Right atrium auricular region (tissue), 2 donors: ENCODE measurements at places on chromosomes 1 and 21. TPM values are rescaled to one million over a fixed set of nuclear protein-coding genes. Genes with fewer than 3 reads are reported as not detected.

Gene SYT2
- total RNA-seq, result not detected

Gene VSIG8
- not detected for total RNA-seq

Gene S100A5
- not detected for total RNA-seq

Gene CD101
- total RNA-seq, result 0.11 TPM

Gene LCE1F
- total RNA-seq, result not detected

DNA sequence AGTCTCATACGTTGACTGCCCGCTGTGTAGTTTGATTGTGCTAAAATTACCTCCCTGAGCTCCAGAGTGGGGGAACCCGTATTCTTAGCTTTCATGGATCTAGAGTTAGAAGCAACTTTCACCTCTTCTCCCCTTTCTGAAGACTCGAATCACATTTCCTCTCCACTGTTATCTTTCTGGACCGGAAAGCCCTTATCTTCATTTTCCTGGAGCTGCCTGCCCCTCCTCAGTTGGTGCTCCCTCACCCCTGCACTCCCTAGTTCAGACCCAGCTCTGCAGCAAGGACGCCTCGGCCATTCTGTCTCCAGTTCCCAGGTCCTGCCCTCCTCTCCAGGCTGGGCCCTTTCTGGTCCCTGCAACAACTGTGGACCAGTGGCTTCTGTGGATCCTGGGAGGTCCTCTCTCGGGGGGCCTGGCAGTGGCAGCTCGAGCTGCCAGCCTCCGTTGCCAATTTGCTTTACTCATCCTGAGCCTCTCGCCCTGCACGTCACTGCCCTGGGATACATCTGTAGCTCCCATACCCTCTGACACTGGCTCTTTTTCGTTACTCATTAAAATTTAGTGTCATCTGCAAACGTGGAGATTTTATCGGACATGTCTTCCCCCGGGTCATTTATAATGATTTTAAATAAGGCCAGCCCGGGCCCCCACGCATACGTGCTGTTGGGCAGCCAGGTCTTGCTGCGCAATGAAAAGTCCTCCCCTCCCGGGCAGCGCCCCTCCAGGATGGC is 141.5 kb upstream of the VAMP3 start:
- no peak for DNase-seq

- no peak for DNase-seq
Observed at GRCh38 chr1:17671741-17672140, 83.4 kb upstream of the ACTL8 start.

- no peak for DNase-seq
Observed at GRCh38 chr1:1299686-1300351, 7.9 kb downstream of the ACAP3 start.

DNA sequence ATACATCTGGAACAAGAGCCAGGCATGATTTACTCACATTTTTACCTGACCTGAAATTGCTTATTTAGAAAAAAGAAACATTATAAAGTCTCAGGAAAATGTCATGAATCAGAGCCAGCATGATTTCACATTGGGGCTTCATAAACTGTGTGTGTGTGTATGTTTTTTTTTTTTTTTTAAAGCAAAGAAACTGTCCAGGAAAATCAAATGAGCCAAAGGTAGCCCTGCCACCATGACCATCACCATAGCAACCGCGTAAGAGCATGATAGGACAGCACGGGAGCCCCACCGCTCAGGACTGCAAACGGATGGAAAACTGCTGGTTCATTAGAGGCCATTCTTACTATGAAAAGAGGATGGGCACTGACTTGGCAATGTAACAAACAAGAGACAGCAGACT is 139.2 kb downstream of the NTMT2 start:
- no peak for DNase-seq

DNA sequence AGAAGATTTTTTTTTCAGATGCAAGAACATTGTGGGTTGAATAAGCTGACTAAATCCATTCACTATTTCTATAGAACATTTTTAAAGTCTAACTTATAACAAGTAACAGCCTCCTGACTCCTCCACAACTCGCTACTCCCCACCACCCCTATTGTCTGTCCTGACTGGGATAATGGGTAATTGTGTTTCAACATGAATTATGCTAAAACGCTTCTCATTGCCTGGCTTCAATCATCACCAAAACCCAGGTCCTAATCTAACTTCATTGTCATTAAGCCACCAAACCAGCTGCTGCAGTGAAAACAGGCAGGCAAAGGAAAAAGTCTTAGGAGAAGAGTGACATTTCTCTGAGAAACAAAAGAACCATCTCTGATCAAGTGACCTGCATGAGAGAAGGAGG is 30.0 kb downstream of the TNR start:
- no peak for DNase-seq
